Ascending aorta (tissue), 2 donors: ENCODE measurements at places on chromosomes 4 and X. TPM values are rescaled to one million over a fixed set of nuclear protein-coding genes. Genes with fewer than 3 reads are reported as not detected.

- no peaks in the 10 kb centered on the region for H3K4me1 ChIP-seq
- H3K36me3 ChIP-seq, result no peaks in the 10 kb centered on the region
- no peak overlapping the region for H3K27ac ChIP-seq
- H3K27me3 ChIP-seq, result no peaks in the 10 kb centered on the region
- H3K4me3 ChIP-seq, result no peak overlapping the region
Measured at GRCh38 chr4:157741642-157742041, 431.2 kb downstream of the GASK1B start.

The RNF150 gene
- 31.2 TPM for total RNA-seq

GRCh38 chr4:617644-618641 is 7.4 kb upstream of the PDE6B start:
- no peaks in the 10 kb centered on the region for H3K36me3 ChIP-seq
- H3K4me1 ChIP-seq, result no peaks in the 10 kb centered on the region
- no peak overlapping the region for H3K4me3 ChIP-seq
- no peak overlapping the region for H3K27ac ChIP-seq

The PWWP3B gene
- total RNA-seq, result not detected

DNA sequence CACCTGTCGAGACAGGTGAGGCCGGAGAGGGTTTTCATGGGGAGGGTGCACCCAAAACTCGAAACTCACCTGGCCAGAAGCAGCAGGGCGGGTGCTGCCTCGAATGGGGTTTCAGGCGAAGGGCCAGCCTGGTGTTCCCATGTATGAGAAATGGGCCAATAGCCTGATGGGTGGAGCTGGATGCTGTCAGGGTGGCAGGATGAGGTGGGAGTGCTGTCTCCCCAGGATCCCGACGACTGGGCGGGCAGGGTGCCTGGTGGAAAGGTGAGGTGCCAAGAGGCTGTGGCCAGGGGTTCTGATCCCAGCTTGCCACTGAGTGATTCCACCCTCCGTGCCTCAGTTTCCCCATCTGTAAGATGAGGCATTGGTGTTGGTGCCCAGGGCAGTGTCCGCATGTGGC is 16.8 kb upstream of the SH3TC1 start:
- H3K27ac ChIP-seq, result no peak overlapping the region
- no peaks in the 10 kb centered on the region for H3K4me1 ChIP-seq
- H3K27me3 ChIP-seq, result no peaks in the 10 kb centered on the region
- no peak overlapping the region for H3K4me3 ChIP-seq
- no peak for DNase-seq

GRCh38 chrX:105477351-105477750 is 256.9 kb upstream of the TEX13A start:
- no peaks in the 10 kb centered on the region for H3K36me3 ChIP-seq
- no peak overlapping the region for H3K4me3 ChIP-seq

DNA sequence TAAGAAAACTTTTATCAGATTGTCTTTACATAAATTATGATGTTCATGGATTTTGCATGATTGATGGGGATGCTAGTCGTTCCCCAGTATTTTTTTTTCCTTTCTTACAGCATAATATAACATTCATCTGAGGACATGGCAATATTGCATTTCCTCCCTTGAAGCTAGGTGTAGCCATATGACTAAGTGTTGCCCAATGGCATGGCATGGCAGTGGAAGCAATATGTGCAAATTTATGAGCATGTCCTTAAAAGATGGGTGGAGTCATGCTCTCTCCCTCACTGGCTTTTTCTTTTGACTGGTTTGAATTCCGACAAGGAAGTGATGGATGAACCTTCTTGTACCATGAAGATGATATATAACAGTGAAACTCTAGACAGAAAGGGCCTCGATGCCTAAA is 96.3 kb downstream of the BANK1 start:
- H3K36me3 ChIP-seq, result no peaks in the 10 kb centered on the region
- H3K27ac ChIP-seq, result no peak overlapping the region
- H3K27me3 ChIP-seq, result no peaks in the 10 kb centered on the region
- no peaks in the 10 kb centered on the region for H3K4me1 ChIP-seq
- no peak for DNase-seq
- no peak overlapping the region for H3K4me3 ChIP-seq

DNA sequence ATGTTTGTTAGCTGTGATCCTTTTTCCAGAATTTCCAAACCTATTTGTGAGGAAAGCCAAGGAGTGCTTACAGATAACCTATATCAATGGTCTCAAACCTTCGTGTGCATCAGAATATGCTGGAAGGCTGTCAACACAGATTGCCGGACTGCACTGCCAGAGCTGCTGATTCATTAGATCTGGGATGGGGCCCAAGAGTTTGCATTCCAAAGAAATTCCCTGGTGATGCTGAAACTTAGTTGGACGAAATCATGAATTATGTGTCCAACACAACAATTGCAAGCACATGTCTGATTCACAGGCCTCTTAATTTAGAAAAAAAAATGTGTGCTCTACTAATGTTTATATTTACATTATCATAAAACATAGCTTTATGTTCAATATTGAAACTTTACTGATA is 544.0 kb upstream of the AMOT start:
- H3K27me3 ChIP-seq, result no peaks in the 10 kb centered on the region
- H3K36me3 ChIP-seq, result no peaks in the 10 kb centered on the region
- H3K4me1 ChIP-seq, result no peaks in the 10 kb centered on the region
- no peak overlapping the region for H3K27ac ChIP-seq
- no peak for DNase-seq
- H3K4me3 ChIP-seq, result no peak overlapping the region

The ANOS1 gene
- total RNA-seq, result 1.7 TPM

GRCh38 chrX:48937054-48937907 is 18.5 kb upstream of the PIM2 start:
- no peaks in the 10 kb centered on the region for H3K4me1 ChIP-seq
- no peak overlapping the region for H3K27ac ChIP-seq
- DNase-seq, result peak; percentile 72
- peaks cover 16% of the 10 kb centered on the region for H3K36me3 ChIP-seq
- no peaks in the 10 kb centered on the region for H3K27me3 ChIP-seq

GRCh38 chr4:87286970-87287369 is 35.7 kb downstream of the HSD17B13 start:
- no peaks in the 10 kb centered on the region for H3K36me3 ChIP-seq
- DNase-seq, result no peak
- no peaks in the 10 kb centered on the region for H3K27me3 ChIP-seq

DNA sequence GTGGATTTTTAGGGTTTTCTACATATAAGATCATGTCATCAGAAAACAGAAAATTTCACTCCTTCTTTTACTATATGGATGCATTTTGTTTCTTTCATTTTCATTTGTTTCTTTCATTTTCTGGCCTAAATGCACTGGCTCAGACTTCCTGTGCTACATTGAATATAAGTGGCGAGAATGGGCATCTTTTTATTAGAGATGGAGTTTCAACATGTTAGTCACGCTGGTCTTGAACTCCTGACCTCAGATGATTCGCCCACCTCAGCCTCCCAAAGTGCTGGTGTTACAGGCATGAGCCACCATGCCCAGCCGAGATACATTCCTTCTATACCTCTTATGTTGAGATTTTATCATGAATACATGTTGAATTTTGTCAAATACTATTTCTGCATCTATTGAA is 61.8 kb downstream of the BRWD3 start:
- H3K4me3 ChIP-seq, result no peak overlapping the region
- DNase-seq, result no peak
- no peaks in the 10 kb centered on the region for H3K4me1 ChIP-seq
- H3K27ac ChIP-seq, result no peak overlapping the region
- no peaks in the 10 kb centered on the region for H3K27me3 ChIP-seq

The MCUB gene
- total RNA-seq, result 430 TPM

The FAM53A gene
- not detected for total RNA-seq

DNA sequence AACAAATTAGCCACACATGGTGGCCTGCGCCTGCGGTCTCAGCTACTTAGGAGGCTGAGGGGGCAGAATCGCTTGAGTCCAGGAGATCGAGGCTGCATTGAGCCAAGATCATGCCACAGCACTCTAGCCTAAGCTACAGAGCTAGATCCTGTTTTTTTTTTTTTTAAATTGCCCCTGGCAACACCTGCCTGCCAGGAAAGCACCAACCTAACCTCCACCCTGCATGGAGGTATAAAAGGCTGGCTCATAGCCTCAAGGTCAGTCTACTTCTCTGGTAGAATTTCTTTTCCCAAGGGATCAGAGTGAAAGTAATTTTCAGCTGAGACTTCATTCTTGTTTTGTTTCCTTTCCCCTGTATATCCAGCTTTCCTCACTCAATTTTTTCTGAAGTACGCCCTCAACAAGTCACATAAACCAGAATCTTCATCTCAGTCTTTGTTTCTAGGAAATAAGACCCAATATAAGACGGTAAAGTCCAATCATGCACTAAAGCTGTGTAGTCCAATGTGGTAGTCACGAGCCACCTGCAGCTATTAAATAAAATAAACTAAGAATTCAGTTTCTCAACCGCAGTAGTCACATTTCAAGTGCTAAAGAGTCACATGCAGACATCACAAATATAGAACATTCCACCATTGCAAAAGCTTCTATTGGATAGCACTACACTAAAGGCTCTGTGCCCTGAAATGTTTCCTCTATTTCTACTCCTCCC is 113.3 kb downstream of the HPGD start:
- no peaks in the 10 kb centered on the region for H3K27me3 ChIP-seq
- H3K27ac ChIP-seq, result no peak overlapping the region
- no peak for DNase-seq
- H3K36me3 ChIP-seq, result no peaks in the 10 kb centered on the region
- no peak overlapping the region for H3K4me3 ChIP-seq

The BGN gene
- 1,387 TPM for total RNA-seq
